ENCODE measurements at places on chromosomes 12 and 14. TPM values are rescaled to one million over a fixed set of nuclear protein-coding genes. Genes with fewer than 3 reads are reported as not detected.

Gene PLEKHH1
- 0.45 TPM for total RNA-seq

Gene AKAP6
- total RNA-seq, result 2.2 TPM

Gene MAP1LC3B2
- not detected for total RNA-seq

Gene SMCO2
- not detected for total RNA-seq

Gene EFCAB11
- total RNA-seq, result 3.2 TPM

Gene POTEG
- total RNA-seq, result not detected

Gene SRGAP1
- 11.9 TPM for total RNA-seq

Gene MDM2
- 733 TPM for total RNA-seq

Gene ENDOU
- total RNA-seq, result not detected

Gene DUSP6
- total RNA-seq, result 17.1 TPM

Gene NEUROD4
- total RNA-seq, result not detected

Data from fibroblast of the aortic adventitia (primary cell).